Adrenal gland (tissue), 19 donors: ENCODE measurements at places on chromosomes 12 and 14. TPM values are rescaled to one million over a fixed set of nuclear protein-coding genes. Genes with fewer than 3 reads are reported as not detected.

The KLRD1 gene
- polyA plus RNA-seq, result 0.16 TPM

The GUCY2C gene
- not detected for polyA plus RNA-seq

The TMEM179 gene
- polyA plus RNA-seq, result 17.9 TPM

The MSRB3 gene
- 7.2 TPM for polyA plus RNA-seq

The ALDH2 gene
- 138 TPM for polyA plus RNA-seq

The FBLN5 gene
- 108 TPM for polyA plus RNA-seq

The LRTM2 gene
- polyA plus RNA-seq, result not detected

The ADSS1 gene
- polyA plus RNA-seq, result 16.7 TPM

The RDH5 gene
- 2.7 TPM for polyA plus RNA-seq

The SSTR1 gene
- polyA plus RNA-seq, result 0.11 TPM

The PLA2G1B gene
- 18.7 TPM for polyA plus RNA-seq

The RND1 gene
- polyA plus RNA-seq, result 0.72 TPM

The ZNF140 gene
- 26.2 TPM for polyA plus RNA-seq

The APOLD1 gene
- 7.6 TPM for polyA plus RNA-seq

The COL2A1 gene
- 0.20 TPM for polyA plus RNA-seq
